Neural progenitor cell (in vitro differentiated cells): ENCODE measurements at places on chromosomes 6 and 20. TPM values are rescaled to one million over a fixed set of nuclear protein-coding genes. Genes with fewer than 3 reads are reported as not detected.
A peak's percentile ranks its signal among the peaks of the same experiment; 100 is the strongest.

- H3K4me1 ChIP-seq: peaks cover 11% of the 10 kb centered on the region
- H3K27me3 ChIP-seq: no peaks in the 10 kb centered on the region
- DNase-seq: no peak
- H3K27ac ChIP-seq: no peak overlapping the region
- H3K36me3 ChIP-seq: peaks cover 7% of the 10 kb centered on the region
Measured at GRCh38 chr20:539191-539590, 4.4 kb downstream of the CSNK2A1 start.

The HEY2 gene
- 0.74 and 1.1 TPM in 2 replicates for total RNA-seq

The RNF39 gene
- total RNA-seq: not detected in 2 replicates

DNA sequence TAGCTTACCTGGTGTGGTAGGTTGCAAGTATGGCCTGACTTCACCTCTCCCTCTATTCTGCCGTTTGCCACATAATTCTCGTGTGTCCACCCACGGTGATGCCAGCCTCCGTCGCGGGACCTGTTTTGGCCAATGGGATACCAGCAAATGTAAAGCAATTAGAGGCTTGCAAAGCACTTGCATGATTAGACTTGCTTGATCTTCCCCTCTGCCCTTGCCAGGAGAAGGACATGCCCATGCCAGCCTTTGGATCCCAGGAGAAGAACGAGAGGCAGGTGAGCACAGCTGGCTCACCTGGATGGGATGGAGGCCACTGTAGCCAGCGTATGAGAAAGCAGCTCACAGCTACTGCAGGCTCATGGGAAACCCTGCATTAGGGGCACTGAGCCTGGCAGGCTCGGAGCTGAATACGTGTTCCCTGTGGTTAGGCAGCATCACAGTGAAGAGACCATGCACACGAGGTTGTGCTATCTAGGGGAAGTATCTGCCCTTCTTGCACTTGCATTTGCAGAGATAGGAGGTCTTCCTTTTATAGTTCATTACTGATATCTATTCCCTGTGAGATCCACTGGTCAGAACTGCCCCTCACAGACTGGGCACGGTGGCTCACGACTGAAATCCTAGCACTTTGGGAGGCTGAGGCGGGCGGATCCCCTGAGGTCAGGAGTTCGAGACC lies 62.4 kb downstream of the TMEM242 start:
- no peak for DNase-seq
- no peaks in the 10 kb centered on the region for H3K36me3 ChIP-seq
- H3K27ac ChIP-seq: no peak overlapping the region
- H3K27me3 ChIP-seq: no peaks in the 10 kb centered on the region
- no peaks in the 10 kb centered on the region for H3K4me1 ChIP-seq

The C6orf141 gene
- 87.2 and 97.2 TPM in 2 replicates for total RNA-seq

DNA sequence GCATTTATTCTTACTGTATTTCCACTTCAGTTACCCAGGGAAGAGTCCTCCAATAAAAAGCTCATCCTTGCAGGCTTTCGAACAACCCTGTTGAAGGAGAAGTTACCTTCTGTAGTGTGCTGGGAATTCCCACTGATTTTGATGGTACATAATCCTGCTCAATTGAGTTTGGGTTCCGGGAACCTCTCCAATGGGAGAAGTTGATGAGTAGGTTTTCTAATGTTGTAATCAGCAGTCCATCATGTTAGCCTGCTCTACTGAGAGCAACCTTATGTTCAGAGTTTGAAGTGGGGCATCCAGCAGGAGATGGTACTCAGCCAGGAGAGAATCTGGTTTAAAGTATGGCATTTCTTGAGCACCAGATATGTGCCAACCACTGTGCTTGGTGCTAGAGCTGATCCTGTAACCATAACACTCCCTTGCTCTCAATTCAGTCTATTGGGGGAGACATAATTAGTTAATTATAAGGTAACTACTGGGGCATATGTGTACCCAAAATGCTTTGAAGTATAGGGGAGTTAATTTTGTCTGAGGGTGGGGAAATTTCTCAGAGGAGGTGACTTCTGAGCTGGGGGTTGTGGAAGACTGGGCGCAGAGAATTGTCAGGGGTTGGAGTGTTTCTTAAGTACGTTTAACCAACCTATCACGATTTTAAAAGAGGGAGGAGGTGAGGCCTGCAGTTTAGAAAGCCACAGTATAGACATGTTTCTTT lies 2.1 kb downstream of the TOP1 start:
- no peak for DNase-seq
- peak overlapping the region; percentile 97 for H3K4me3 ChIP-seq
- no peak overlapping the region for H3K27ac ChIP-seq
- no peaks in the 10 kb centered on the region for H3K36me3 ChIP-seq
- no peaks in the 10 kb centered on the region for H3K27me3 ChIP-seq
- peaks cover 62% of the 10 kb centered on the region for H3K4me1 ChIP-seq

GRCh38 chr20:41329435-41330342 lies 10.9 kb upstream of the LPIN3 start:
- no peak overlapping the region for H3K27ac ChIP-seq
- no peaks in the 10 kb centered on the region for H3K36me3 ChIP-seq
- DNase-seq: no peak
- no peaks in the 10 kb centered on the region for H3K27me3 ChIP-seq
- H3K4me1 ChIP-seq: no peaks in the 10 kb centered on the region

DNA sequence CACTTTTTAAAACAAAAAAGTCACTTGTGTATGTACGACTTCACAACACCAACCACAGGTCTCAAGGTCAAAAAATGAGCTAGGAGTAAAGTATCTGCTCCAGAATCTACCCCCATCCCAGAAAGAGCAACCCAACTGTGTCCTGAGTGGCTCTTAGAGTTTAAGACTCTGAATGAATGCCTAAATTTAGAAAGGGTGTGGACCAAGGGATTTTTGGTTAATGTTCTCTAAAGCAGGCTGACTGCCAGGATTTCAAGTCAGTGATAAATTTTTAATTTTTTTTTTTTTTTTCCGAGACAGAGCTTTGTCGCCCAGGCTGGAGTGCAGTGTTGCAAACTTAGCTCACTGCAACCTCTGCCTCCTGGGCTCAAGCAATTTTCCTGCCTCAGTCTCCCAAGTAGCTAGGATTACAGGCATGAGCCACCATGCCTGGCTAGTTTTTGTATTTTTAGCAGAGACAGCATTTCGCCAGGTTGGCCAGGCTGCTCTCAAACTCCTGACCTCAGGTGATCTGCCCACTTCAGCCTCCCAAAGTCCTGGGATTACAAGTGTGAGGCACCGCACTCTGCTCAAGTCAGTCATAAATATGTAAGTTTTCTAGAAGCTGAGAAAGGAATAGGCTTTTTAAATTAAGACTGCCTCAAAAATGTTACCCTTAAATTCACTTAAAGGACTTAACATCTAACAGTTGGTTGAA lies 20.2 kb downstream of the STAU1 start:
- no peaks in the 10 kb centered on the region for H3K27me3 ChIP-seq
- peaks cover 3% of the 10 kb centered on the region for H3K36me3 ChIP-seq
- H3K27ac ChIP-seq: no peak overlapping the region

The CCN5 gene
- not detected in 2 replicates for total RNA-seq

DNA sequence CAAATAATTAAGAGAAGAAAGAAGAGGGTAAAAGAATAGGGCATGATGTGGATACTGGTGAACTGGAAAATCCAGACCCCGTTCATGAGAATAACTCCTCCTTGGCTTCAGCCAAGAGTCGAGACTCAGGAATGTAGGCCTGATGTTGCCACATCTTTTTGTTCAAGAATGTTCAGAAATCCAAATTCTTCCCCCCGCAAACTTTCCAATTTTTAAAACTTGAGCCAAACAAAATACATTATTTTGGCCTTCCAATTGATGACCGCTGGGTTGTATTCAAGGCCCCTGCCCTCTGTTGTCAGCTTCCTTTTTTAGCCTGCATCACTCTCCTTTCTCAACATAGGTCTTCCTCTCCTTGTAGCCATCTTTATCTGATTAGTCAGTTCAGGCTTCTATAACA lies 106.1 kb downstream of the TNFAIP3 start:
- H3K27me3 ChIP-seq: no peaks in the 10 kb centered on the region
- no peak overlapping the region for H3K27ac ChIP-seq
- DNase-seq: no peak
- no peaks in the 10 kb centered on the region for H3K36me3 ChIP-seq
- H3K4me1 ChIP-seq: no peaks in the 10 kb centered on the region

- H3K27me3 ChIP-seq: no peaks in the 10 kb centered on the region
- H3K4me1 ChIP-seq: peaks cover 21% of the 10 kb centered on the region
- no peaks in the 10 kb centered on the region for H3K36me3 ChIP-seq
- no peak overlapping the region for H3K4me3 ChIP-seq
- no peak overlapping the region for H3K27ac ChIP-seq
Measured at GRCh38 chr6:148891405-148891783, 144.6 kb downstream of the UST start.

The KCNK5 gene
- total RNA-seq: 5.7 and 7.3 TPM in 2 replicates

The SLC22A7 gene
- not detected in 2 replicates for total RNA-seq

DNA sequence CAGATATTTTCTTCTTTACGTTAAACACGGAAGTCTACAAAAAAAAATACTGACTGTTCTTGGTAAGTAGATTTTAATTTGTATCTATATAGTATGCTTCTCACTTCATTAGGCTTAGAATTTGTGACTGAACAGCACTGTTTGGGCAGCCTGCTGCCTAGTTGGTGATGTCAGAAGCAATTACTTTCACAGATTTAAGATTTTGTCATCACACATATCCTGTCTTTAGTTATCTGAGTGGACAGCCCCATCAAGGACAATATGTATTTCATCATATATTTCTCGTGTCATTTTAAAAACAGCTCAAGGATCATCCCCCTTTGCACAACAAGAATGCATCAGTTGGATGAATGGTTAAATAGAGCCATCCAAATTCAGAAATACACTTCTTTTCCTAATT lies 338.4 kb upstream of the CITED2 start:
- H3K4me3 ChIP-seq: no peak overlapping the region
- DNase-seq: no peak
- no peaks in the 10 kb centered on the region for H3K27me3 ChIP-seq
- no peaks in the 10 kb centered on the region for H3K36me3 ChIP-seq
- H3K4me1 ChIP-seq: no peaks in the 10 kb centered on the region

DNA sequence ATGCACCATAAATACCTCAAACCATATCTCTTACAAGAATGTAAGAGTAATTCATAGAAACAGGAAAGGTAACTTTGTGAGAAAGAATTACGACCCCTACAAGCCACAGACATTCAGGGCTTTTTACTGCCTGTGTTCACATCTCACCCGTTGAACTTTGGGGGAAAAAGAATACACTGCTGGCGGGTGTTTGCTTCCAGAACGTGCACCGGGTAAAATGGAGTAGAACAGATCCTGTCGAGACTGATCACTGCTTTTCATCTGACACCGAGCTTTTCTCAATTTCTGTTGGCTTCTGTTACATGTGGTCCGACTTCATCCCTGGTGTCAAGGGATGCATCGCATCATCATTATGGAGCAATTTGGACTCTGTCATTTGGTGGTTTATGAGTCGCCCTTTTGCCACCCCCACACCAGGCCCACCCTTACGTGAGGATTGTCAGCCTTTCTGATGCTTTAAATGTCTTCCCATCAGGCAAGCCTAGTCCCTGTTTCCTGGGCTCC lies 219.2 kb upstream of the ZFP64 start:
- DNase-seq: no peak
- H3K4me1 ChIP-seq: no peaks in the 10 kb centered on the region
- no peak overlapping the region for H3K4me3 ChIP-seq
- H3K36me3 ChIP-seq: no peaks in the 10 kb centered on the region
